Cerebellar cortex (tissue), 1 donor: ENCODE measurements at places on chromosomes 11 and 22.

GRCh38 chr11:107716884-107717532, 5.2 kb upstream of the SLN start:
- no peak for DNase-seq

DNA sequence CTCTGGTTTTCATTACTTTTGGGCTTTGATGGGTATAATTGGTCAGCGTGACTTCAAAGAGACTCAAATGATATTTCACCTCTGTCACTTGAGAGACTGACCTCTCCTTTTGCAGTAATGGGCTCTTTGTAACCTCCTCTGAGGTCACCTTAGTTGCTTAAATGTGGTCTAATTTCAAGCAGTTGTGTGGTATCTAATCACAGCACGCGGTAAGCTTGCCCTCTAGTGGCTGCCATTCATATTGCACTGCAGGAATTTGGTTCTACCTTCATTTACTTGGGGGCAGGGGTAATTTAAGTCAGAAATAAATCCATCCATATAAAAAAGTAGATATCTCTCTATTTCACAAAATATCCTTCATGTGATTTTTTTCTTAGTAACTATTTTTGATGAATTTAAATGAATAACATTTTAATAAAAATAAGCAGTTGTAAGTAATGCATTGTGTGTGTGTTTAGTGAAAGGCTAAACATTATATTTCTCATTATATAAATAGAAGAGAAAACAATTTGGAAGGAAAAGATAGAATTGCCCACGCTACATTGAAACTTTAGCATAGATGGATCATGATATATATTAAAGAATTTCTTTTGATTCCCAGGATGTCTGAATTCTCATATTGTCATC, 55.0 kb upstream of the ANO3 start:
- peak; percentile 73 for DNase-seq

DNA sequence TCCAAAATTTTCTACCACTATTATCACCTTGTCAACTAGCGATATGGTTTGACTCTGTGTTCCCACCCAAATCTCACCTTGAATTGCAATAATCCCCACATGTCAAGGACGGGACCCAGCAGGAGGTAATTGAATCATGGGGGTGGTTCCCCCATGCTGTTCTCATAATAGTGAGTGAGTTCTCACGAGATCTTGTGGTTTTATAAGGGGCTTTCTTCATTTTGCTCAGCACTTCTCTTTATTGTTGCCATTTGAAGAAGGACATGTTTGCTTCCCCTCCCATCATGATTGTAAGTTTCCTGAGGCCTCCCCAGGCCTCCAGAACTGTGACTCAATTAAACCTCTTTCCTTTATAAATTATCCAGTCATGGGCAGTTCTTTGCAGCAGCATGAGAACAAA, 73.5 kb upstream of the ZC3H12C start:
- no peak for DNase-seq

- peak; percentile 44 for DNase-seq
Observed at GRCh38 chr11:76734456-76735420, 48.4 kb upstream of the TSKU start.

DNA sequence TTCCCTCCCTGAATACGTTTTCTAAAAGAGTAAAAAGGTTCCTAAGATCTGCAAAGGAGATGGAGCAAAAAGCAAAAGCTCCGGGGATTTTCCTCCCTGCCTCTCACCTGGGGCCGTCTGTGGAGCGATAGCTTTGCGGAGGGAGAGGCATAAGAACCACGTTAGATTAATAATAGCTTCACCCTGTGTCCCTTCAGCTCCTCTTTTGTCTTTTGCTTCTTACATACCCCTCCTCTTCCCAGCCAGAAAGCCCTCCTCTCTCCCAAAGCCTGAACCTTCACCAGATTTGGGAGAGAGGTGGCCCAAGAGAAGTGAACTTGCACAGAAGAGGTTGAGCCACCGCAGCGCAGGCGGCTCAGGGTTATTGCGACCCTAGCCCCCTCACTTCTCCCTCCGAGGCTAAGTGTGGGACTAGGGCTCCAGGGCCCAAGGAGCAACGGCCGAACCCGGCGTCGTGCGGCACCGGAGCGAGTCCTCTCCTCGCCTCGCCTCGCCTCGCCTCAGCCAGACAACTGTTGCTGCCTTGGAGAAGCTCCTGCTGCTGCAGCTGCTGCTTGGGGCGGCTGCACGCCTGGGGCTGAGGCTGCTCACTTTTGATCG, 97.6 kb upstream of the HSD17B12 start:
- DNase-seq, result peak; percentile 19

DNA sequence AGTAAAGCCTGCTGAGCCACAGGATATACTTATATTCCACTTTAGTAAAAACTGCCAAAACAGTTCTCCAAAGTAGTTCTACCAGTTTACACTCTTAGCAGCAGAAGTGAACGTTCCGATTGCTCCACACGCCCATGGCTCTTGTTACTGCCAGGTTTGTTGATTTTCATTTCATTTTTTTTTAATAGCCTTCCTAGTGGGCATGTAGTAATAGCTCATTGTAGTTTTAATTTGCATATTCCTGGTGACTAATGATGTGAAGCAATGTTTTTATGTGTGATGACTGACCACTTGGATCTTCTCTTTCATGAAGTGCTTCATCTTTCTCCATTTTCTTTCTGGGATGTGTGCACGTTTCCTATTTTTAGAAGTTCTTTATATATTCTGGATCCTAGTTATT, 4.8 kb upstream of the C11orf97 start:
- no peak for DNase-seq

DNA sequence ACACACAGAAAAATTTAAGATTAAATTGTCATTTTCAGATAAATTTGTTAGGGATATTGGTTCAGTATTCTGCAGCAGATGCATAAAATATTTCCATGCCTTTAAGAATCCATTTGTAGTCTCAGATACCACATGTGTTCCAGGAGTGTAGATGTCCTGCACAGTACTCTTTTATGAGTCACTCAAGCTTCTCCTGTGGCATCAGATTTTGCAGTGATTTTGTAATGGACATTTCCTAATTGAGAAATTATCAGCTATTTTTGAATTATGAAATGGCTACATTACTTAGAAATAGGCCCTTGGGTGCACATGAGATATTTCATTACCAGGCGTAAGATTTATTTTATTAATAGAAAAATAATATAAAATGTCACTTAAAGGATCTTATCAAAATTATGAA, 18.9 kb downstream of the MMP3 start:
- DNase-seq, result no peak

DNA sequence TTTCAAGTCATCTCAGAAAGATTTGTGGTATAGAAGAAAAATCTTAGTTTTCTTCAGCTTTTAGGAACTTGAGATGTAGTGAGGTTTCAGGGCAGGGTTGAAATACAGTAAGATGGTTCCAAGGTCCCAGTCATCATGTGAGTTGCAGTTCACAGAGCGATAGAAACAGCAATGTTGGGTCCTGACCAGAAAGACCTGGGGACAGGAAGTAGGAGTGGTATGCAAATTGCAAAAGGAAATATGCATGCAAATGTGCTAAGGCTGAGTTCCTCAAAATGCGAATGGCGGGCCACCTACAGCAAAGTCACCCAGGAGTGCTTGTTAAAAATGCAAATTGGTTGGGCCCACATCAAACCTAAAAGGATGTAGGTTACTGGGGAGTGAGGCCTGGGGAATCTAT, 1032.7 kb upstream of the TENM4 start:
- DNase-seq, result no peak

DNA sequence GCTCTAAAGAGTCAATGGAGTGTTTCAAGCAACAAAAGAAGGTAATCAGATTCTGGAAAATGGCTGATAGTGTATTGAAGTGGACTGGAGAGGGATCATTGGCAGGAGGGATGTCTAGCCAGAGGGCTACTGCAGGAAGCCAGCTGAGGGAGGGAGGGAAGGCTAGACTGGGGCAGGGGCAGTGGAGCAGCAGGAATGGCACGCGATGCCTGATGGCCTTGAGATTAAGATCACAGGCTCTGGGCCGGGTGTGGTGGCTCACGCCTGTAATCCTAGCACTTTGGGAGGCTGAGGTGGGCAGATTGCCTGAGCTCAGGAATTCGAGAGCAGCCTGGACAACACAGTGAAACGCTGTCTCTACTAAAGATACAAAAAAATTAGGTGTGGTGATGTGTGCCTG, 47.5 kb upstream of the PRDM11 start:
- no peak for DNase-seq

- DNase-seq, result peak; percentile 83
Observed at GRCh38 chr11:83292709-83293456, 6.7 kb upstream of the CCDC90B start.

- DNase-seq, result no peak
Observed at GRCh38 chr11:79393362-79394043, 47.3 kb downstream of the TENM4 start.

- DNase-seq, result no peak
Observed at GRCh38 chr11:96333191-96333719, 9.7 kb downstream of the MAML2 start.

- DNase-seq, result no peak
Observed at GRCh38 chr11:130551388-130551787, 102.9 kb downstream of the ADAMTS15 start.

- DNase-seq, result no peak
Observed at GRCh38 chr11:8760896-8761295, 78.3 kb downstream of the RPL27A start.

GRCh38 chr11:79192836-79193235, 248.0 kb downstream of the TENM4 start:
- DNase-seq, result no peak

DNA sequence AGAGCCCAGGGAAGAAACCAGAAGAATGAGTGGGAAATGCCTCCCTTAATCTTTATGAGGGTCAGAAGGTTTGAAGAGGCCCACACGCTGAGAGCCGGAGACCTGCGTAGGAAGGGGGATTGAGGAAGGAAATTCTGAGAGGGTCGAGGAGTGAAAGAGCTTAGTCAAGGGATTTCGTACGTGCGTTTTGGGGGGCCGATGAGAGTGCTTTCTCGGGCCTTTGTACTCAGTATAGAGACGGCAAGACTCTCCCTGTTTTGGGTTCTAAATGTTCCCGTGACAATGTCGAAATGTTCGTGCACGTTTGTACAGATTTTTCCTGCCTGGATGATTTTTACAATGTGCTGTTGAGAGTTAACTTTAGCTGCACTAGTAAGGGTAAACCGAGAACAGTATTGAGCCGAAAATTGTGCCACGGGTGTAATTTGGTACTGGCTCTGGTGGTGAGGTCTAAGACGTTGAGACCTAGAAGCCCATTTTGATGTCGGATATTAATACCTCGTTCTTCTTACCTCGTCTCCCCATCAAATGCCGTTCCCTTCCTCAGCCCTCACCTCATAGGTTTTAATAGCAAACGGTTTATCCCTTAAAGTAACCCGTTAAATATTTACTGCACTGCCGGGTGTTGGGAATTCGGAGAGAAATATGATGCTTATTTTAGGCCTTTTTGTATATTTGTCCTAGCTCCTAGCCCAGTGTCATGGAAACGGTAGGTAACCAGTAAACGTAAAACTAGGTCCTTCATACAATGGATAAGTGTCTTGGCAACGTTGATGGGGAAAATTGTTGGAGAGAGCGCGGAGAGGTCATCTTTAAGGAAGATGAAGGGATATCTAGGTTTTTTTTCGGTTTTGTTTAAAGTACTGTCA, 734 bp downstream of the C11orf58 start:
- peak; percentile 14 for DNase-seq

GRCh38 chr11:12375720-12376119, 1.7 kb upstream of the PARVA start:
- no peak for DNase-seq

GRCh38 chr22:46457502-46458488, 79.6 kb downstream of the CELSR1 start:
- DNase-seq, result no peak

GRCh38 chr22:46830841-46831240, 68.4 kb downstream of the TBC1D22A start:
- no peak for DNase-seq

GRCh38 chr11:119800619-119801018, 71.6 kb upstream of the NECTIN1 start:
- DNase-seq, result no peak

DNA sequence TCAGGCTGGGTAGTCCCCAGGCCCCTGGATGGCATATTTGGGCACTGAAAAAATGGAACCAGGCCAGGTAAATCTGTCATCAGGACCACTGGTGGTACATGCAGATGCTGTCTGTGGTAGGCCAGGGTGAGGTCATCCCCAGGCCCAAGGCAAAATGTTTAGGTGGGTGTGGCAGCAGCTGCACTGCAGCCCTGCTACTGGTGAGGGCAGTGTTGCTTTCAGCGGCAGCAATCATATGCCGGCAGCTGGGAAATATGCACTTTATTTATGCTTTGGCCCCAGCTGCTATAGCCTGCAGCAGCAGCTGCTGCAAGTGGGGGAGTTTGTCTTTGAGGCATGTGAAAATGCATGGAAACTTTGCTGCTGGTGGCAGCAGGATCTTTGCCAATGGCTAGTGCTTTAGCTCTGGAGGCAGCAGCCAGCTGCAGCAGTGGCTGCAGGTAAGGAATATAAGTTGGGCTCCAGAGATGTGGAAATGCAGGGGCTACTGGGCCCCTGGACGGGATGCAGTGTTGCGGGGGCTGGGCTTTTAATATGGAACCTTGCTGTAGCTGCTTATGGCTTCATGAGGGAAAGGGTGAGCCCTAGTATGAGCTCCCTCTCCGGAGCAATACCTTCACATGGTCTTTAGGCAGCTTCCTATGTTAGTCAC, 365.7 kb upstream of the CADM1 start:
- no peak for DNase-seq
